ENCODE measurements at places on chromosomes 2 and 18.

DNA sequence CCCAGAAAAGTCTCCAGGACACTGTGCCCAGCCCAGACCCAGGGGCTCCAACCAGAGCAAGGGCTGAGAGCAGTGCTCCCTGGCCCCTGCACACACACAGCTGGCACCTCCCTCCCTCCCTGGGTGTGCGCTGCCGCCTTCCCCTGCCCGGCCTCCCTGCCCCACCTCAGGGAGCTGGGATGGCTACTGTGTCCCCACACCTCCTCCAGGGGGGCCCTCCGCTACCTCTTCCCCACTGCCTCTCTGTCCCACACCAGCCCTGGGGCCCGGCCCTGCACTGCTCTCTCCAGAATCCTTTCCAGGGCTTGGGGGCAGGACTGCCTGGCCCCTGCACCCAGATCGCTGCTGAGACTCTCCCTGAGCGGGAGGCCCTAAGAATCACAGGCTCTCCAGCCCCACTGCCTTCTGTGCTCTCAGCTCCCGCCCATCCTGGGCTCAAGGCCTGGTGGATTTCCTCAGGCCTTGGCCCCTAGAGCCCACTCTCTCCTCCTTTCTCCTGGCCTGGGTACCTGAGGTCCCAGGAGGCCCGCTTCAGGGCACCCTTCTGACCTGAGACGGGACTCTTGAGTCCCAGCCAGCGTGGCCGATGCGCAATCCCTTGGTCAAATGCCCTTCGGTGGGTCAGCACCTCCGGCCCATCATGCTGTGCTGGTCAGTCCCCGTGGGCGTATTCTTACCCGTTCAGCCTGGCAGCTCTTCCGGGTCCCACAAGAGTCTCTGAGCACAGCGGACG lies 276.8 kb upstream of the HDAC4 start:
- DNase-seq: no peak

DNA sequence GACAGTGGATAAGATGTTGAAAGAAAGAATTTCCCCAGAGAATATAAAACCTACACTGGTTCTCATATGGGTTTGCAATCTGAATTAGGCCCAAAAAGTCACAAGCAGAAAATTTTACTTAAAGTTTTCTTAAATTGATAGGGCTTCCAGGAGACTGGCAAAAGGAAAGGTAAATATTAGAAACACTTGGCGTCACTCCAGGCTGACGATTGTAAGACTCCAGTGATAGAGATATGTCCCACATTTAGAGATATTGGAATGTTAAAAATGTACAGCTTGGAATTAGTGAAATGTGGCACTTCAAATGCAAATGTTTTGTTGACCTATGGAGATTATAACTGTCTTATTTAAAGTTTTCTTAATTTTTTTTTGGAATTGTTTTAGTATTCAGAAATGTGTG lies 14.0 kb downstream of the YIPF4 start:
- DNase-seq: no peak

GRCh38 chr2:231395188-231396057 lies at the start of gene B3GNT7:
Gene B3GNT7 (plus strand): TSS chr2:231395710. CDS start chr2:231395804, 94 bp downstream.
- DNase-seq: no peak

DNA sequence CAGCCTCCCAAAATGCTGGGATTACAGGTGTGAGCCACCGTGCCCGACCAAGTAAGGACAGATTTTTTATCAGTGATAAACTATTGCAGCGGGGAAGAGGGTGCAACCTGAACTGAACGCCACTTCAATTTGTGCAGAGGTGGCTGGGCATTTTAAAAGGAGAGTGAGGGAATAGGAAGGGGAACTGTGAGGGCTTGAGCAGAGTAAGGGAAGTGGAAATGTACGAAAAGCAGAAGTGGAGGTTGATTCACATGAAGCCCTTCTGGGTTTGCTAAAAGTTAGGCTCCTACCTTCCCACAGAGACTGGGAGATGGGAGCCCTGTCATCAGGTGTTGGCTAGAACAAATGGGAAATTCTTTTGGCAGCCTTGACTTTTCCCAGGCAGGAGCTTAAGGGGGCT lies 6.1 kb downstream of the STK11IP start:
- DNase-seq: no peak

GRCh38 chr18:74389171-74389927 lies 67.8 kb downstream of the DIPK1C start:
- DNase-seq: no peak

GRCh38 chr18:58893388-58894099 lies 28.9 kb downstream of the ZNF532 start:
- no peak for DNase-seq

DNA sequence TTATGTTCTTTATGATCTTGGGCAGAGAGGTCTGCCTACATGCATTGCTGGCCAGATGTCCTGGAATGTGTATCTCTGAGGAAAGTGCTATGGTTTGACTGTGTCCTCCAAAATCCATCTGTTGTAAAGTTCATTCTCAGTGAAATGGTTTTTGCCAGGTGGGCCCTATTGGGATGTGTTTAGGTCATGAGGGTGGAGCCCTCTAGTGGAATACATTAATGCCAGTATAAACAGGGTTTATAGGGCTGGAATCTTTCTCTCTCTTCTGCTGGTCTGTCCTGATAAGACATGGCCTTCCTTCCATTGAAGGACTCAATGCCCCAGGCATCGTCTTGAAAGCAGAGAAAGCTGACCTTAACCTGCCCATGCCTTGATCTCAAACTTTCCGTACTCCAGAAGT lies 258.5 kb downstream of the RPIA start:
- DNase-seq: no peak

DNA sequence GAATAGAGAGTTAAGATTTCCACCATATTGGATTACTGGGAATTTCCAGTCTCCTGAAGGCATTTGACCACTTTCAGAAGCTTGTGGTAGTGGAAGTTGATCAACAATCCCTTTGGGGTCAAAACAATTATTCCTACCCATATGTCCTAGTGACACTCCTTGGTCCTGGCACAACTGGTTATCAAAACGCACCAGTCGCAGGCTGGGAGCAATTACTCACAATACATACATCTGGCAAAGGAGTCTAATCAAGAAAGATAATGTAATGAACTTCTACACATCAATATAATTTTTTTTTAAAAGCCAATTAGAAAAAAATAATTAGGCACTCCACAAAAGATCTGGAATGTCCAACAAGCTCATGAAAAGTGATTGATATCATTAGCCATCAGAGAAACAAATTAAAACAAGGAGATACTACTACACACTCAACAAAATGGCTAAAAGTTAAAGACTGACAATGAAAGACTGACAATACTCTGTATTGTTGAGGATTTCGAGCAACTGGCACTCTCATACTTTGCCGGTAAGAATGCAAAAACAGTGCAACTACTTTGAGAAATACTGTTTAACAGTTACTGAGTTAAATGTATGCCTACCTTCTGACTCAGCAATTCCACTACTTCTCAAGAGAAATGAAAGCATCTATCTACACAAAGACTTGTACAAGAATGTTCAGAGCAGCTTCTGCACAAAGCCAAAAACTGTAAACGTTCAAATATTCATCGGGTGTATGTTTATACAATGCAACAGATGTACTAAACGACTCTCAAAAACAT lies 2.0 kb downstream of the INO80C start:
- no peak for DNase-seq

DNA sequence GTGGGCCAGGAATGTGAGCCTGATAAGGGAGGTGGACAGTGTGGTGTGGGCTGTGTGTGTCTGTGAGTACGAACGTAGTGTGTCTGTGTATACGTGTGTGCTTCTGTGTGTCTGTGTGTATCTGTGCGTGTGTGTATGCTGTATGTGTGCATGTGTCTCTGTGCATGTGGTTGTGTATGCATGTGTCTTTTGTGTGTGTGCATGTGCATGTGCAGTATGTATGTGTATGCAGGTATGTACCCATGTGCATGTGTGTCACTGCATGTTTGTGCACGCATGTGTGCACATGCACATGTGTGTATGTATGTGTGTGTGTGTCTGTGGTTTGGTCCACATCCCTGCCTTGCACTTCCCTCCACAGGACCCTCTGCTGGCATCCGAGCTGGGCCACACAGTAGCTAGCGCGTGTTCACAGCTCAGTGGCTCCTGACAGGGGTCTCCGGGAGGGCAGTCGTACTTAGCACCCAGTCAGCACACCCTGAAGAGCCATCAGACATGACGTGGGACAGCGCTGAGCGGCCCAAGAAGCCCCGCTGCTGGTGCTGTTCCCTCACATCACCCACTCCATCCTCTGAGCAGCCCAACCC lies 114.3 kb downstream of the CELF4 start:
- DNase-seq: no peak

DNA sequence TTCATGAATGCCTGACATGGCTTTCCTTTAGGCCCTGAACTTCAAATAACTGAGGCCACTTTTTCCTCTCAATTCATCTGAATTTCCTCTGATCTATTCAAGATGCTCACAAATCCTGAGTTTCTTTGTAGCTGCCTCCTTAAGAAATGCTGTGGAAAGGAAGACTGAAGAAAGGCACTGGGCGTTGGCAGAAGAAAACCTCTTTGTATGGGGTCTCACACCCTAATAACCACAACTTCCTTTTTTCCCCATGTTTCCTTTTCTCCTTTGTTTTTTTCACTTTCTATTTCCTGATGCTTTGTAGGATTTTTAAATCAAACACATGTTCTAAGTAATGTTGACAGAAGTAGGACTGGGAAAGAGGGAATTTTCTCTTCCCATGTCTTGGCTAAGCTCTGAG lies 447.4 kb downstream of the CMPK2 start:
- no peak for DNase-seq

- no peak for DNase-seq
Measured at GRCh38 chr2:186911551-186912085, 62.6 kb upstream of the ZSWIM2 start.

- DNase-seq: no peak
Measured at GRCh38 chr2:62287282-62287681, 91.4 kb downstream of the B3GNT2 start.

DNA sequence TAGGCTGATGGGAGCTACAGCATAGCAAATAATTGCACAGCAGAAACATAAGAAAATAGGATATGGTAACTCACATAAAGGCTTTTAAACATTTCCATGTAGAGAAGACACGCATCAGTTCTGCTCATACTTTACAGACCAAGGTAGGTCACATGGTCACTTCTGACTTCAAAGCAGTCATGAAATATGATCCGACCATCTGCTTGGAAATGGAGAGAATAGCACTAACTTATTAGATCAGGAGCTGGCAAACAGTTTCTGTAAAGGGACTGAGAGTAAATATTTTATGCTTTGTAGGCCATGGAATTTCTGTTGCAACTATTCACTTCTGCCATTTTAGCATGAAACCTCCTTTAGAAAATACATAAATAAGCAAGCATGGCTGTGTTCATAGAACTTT lies 936.6 kb upstream of the FANCL start:
- no peak for DNase-seq

DNA sequence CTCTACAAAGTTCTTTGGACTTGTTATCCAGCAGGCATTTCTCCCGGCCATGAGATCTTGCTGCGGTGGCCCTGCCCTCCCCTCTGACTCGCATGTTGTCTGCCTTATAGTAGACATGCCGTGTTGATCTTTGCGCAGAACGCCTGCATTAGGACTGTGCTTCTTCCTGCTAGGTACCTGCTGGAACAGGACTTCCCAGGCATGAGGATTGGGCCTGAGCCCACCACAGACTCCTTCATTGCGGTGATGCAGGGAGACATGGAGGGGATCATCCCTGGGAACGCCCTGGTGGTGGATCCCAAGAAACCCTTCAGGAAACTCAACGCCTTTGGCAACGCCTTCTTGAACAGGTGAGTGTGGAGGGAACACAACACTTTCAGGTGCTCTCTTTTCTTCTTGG lies 10.1 kb downstream of the EHD3 start:
- DNase-seq: no peak

DNA sequence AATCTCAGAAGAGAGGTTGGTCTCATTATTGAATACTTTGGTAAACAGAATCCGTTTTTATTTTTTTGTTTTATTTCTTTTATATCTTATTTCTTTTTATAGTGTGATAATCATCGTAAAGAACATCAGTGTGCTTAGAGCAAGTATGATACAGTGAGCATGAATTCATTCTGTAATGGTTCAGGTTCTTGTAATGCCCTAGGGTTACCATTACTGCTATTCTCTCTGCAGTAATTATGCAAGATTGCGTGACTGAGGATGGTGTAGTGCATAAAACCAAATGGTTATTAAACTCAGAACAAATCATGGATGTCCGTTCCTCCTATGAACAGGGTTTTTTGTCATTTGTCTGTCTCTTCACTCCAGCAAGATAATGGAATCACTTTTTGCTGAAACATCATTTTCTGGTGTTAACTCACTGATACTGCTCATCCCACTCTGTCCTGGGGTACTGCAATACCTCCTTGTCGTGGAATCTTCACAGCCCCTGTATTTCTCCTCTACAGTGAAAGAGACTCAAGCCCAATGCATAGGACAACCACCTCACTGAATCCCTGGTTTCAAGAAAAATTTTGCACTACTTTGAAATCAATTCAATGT lies 274.8 kb upstream of the ST6GAL2 start:
- DNase-seq: no peak
